ENCODE measurements at places on chromosomes 3 and 15.

DNA sequence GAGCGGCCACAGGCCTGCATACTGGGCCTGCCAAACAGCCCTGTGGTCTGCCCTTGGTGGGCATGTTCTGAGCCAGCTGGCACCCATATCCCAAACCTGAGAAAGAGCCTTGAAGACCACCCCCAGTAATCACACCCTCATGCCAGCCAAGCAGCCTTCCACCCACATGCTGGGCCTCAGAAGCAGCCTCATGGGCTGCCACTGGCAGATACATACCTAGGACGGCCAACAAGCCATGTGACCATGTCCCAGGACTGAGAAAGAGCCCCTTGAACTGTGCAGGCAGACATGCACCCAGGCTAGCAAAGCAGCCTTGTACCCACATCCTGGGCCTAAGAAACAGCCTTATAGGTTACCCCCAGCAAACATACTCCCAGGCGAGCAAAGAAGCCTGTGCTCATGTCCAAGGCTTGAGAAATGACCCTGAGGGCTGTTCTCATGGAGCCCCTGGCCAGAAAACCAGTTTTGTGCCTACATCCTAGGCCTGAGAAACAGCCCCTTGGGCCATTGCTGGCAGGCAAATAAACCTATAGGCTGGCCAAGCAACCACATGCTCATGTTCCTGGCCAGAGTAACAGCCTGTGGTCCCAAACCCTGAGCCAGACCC, 24.9 kb downstream of the TUBGCP5 start:
- DNase-seq: no peak

DNA sequence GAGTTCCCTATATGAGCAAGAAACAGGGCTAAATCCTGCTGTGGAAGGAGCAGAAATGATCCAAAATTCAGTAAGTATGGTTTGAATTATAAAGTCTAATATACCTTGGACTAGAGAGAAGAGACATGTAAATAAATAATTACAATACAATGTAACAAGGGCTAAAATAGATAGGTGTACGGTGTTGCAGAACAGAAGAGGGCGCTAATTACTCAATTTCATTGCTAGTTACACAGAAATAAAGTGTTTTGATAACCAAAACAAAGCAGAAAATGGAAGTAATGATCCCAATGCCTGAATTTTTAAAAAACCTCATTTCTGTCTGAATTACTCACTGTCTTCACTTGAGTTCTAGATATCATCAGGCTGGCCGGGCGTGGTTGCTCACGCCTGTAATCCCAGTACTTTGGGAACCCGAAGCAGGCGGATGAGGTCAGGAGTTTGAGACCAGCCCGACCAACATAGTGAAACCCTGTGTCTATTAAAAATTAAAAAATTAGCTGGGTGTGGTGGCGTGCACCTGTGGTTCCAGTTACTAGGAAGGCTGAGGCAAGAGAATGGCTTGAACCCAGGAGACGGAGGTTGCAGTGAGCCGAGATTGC, 8.3 kb upstream of the PLCH1 start:
- no peak for DNase-seq

GRCh38 chr15:71627604-71628003, 182.8 kb upstream of the NR2E3 start:
- no peak for DNase-seq

GRCh38 chr3:15578289-15578867, 23.0 kb downstream of the HACL1 start:
- DNase-seq: no peak

- DNase-seq: peak; percentile 66
Measured at GRCh38 chr3:71681224-71681668, 44.0 kb downstream of the EIF4E3 start.

- no peak for DNase-seq
Measured at GRCh38 chr3:141434255-141434654, 52.6 kb upstream of the RASA2 start.

- DNase-seq: no peak
Measured at GRCh38 chr15:34818526-34818925, 23.2 kb upstream of the ACTC1 start.

DNA sequence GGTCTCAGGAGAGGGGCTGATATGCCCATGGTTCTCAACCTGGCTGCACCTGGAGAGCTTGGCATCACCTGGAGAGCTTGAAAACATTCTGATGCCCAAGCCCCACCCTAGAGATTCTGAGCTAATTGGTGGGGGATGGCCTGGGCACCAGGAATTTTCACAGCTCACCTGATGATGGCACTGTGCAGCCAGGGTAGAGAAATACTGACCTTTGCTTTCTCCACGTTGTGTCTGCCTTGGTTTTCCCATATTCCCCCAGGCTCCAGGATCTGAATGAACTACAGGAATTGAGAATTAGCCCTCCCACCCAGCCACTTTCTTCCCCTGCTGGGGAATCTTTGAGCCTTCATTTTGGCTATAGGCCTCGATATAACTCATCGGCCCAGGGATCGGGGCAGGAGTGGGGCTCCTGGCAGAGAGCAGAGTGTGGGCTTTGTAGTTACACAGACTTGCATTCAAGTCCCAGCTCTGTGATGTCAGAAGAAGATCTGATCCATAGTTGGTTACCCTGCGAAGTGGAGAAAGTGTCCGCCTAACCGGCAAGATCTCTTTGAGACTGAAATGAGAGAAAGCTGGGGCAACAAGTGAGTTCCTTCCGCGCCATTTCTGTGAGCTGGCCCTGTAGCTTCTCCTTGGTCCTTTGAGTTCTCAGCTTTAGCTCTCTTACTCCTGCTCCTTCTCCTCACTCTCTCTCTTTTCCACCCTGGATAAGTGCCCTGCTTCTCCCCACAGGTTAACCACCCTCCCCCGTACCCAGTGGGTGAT, 33.1 kb upstream of the UBE2Q2 start:
- no peak for DNase-seq

DNA sequence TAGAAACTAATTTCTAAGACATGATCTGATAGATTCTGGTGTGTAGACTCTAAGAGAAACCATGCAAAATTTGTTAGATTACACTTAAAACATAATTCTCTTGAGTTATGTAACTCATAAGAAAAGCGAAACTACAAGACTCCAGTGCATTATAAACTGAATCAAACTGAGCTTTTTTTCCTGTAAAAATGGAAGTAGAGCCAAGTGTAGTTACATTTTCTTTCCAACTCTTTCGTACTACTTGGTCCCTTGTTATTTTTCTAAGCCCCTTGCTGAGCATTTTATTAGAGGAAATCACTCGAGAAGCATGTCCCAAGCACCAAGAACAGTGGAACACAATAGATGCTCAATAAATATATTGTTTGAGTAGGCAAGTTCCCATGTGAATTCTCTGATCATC, 130.2 kb downstream of the GADL1 start:
- no peak for DNase-seq

DNA sequence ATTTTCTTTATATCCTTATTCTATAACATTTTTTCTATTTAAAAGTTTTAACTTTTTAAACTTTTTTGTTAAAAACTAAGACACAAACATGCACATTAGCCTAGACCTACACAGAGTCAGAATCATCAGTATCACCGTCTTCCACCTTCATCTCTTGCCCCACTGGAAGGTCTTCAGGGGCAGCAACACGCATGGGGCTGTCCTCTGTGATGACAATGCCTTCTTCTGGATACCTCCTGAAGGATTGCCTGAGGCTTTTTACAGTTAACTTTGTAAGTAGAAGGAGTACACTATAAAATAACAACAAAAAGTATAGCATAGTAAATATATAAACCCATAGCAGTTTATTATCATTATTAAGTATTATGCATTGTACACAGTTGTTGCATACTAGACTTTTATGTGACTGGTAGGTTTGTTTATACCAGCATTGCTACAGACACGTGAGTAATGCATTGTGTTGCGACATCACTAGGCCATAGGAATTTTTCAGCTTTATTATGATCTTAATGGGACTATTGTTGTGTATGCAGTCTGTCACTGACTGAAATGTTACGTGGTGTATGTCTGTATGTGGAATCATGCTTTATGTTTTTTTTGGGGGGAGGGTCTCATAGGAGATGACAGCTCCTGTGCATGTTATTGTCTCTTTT, 18.2 kb downstream of the ATP1B3 start:
- peak; percentile 52 for DNase-seq

DNA sequence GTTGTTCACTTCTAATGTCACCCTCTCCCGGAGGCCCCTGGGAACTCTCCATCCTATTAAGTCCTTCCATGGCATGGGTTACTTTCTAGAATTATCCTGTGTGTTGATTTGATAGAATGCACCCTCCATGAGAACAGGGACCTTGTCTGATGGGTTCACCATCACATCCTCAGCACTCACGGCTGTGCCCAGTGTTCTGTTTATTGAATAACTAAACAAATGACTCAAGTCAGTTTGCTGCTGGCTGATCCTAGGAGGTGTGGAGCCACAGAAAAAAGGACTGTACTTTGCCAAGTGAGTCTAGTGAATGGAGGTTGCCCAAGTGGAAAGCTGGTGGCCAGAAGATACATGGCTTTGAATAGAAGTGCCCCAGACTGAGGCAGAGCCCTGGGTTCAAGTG, 48.5 kb upstream of the RAB6B start:
- DNase-seq: no peak

DNA sequence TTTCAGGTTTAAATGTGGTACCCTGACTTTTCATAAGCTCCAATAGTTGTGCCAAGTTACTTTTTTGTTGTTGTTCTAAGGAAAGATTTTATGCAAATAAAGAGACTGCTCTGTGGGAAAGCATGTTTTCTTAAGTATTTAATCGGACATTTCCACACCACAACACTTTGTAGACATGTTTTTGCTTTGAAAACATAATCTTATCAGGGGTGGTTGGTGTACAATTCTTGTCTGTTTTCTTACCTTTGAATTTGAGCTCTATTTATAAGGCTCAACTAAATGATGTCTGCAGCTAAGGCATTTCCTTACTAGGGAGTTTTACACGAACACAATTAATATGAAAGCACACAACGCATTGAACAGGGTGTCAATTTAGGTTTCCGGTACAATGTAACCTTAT, 81.5 kb upstream of the CDIN1 start:
- no peak for DNase-seq

- no peak for DNase-seq
Measured at GRCh38 chr3:41872157-41872556, 89.7 kb downstream of the ULK4 start.

DNA sequence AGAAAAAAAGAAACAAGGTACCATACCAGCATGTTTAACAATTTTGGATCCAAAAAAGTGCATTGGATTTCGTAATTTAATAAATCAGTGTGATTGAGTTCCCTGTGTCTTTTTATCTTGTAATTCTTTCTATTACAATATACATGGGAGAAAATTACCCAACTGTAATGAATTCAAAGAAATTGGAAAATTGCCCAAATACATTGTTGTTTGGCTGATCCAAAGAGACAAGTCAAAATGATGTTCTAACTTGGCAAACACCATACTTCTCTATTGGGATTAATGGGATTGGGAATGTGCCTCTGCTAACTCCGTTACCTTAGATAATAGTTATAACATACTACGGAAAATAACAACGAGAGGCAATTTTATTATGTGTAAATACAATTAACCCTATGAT, 1097.1 kb downstream of the ROBO1 start:
- DNase-seq: no peak

GRCh38 chr15:96851613-96852012, 521.1 kb downstream of the NR2F2 start:
- DNase-seq: no peak
